Testis (tissue), 5 donors: ENCODE measurements at places on chromosomes 13 and 19.
A peak's percentile ranks its signal among the peaks of the same experiment; 100 is the strongest.

- no peak overlapping the region for H3K27ac ChIP-seq
- H3K4me3 ChIP-seq, result no peak overlapping the region
- no peaks in the 10 kb centered on the region for H3K36me3 ChIP-seq
- DNase-seq, result no peak
Observed at GRCh38 chr13:74288361-74288911, 154.2 kb upstream of the KLF12 start.

DNA sequence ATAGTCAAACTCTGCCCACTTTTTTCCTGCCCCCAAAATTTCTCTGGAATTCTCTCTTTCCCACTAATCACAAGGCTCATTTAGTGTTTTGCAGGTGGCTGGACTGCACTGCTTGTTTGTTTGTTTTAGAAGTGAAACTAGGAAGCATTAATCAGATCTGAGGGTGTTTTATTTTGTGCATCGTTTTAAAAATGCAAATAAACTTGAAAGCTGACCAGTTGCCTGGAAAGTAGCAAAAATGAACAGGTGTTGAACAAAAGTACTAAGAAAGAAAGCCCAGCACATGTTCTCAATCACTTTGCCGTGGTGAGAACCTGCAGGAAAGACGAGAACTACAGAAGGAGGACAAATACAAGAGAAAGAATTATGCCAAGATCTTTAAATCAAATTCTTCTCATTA lies 365.5 kb downstream of the PCDH9 start:
- DNase-seq, result no peak
- H3K27me3 ChIP-seq, result no peaks in the 10 kb centered on the region
- H3K36me3 ChIP-seq, result no peaks in the 10 kb centered on the region
- no peaks in the 10 kb centered on the region for H3K4me1 ChIP-seq

GRCh38 chr19:8511573-8512101 lies 2.3 kb downstream of the ZNF414 start:
- no peak overlapping the region for H3K27ac ChIP-seq
- peaks cover 10% of the 10 kb centered on the region for H3K4me1 ChIP-seq
- H3K27me3 ChIP-seq, result no peaks in the 10 kb centered on the region
- peak; percentile 34 for DNase-seq
- H3K4me3 ChIP-seq, result peak overlapping the region; percentile 29

- H3K4me1 ChIP-seq, result no peaks in the 10 kb centered on the region
- no peaks in the 10 kb centered on the region for H3K36me3 ChIP-seq
- H3K4me3 ChIP-seq, result no peak overlapping the region
- no peaks in the 10 kb centered on the region for H3K27me3 ChIP-seq
- no peak overlapping the region for H3K27ac ChIP-seq
- no peak for DNase-seq
Observed at GRCh38 chr13:44206434-44206833, 167.2 kb upstream of the SERP2 start.

- peaks cover 17% of the 10 kb centered on the region for H3K4me1 ChIP-seq
- no peak for DNase-seq
- no peak overlapping the region for H3K27ac ChIP-seq
- H3K27me3 ChIP-seq, result no peaks in the 10 kb centered on the region
Observed at GRCh38 chr13:102598061-102598460, 1.3 kb downstream of the TPP2 start.
